Stimulated activated CD4-positive, alpha-beta T cell treated with anti-CD3 and anti-CD28 coated beads, Interleukin-4, amount 100 ng/mL, for 24 hours (primary cell): ENCODE measurements at places on chromosomes 7 and 10.

DNA sequence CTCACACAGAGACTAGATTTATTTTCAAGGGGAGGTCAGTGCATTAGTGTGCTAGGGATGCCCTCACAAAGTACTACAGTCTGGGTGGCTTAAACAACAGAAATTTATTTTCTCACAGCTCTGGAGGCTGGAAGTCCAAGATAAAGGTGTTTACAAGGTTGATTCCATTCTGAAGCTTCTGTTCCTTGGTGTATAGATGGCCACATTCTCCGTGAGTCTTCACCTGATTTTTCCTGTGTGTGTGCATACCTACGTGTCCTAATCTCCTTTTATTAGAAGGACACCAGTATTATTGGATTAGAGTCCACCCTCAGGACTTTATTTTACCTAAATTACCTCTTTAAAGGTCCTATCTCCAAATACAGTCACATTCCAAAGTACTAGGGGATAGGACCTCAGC, 91.7 kb upstream of the FRMD4A start:
- DNase-seq: no peak

GRCh38 chr7:27364344-27364758, 121.7 kb downstream of the EVX1 start:
- no peak for DNase-seq

GRCh38 chr10:15168291-15168785, at the start of gene NMT2:
Gene NMT2, minus strand, starts transcription at chr10:15168693. Its CDS starts 81 bp downstream, at chr10:15168612.
- DNase-seq: no peak

DNA sequence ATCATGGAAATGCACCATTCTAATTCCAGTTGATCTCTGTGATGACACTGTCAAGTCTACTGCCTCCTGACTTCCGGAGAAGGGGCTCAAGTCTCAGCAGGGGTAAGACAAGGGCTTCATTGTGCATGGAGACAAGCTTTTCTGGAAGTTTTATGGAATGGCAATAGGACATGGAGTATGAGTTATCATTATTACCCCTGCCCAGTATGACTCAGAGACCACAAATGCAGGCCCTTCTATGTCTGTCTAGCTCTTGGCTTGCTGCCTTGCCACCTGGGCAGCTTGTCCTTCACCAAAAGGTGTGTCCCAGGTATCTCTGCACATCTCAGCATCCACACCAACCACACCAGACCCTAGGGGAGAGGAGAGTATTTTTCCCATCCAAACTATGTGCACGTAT, 34.9 kb upstream of the KIAA1217 start:
- DNase-seq: no peak
